ENCODE measurements at places on chromosomes 11 and 22.

- DNase-seq = no peak
Measured at GRCh38 chr11:2919837-2920236, 9.4 kb downstream of the PHLDA2 start.

DNA sequence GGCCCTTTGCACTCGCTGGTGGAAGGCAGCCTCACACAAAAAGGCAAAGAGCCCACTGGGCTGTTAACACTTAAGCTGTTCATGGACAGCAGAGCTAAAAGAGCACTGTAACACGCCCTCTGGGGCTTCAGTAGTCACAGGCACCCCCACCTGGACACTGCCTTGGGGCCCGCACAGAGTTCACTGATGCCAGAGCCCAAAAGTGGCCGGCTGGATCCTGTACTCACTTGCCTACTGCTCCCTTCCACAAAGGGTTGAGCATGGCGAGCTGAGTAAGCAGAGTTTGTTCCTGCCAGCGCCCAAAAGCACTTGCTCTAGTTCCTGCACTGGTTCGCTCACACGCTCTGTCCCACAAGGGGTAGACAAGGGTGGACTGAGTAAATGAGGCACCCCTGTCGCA lies 78.8 kb downstream of the RELT start:
- DNase-seq = no peak

GRCh38 chr11:128731041-128731663 lies 37.3 kb downstream of the FLI1 start:
- no peak for DNase-seq

DNA sequence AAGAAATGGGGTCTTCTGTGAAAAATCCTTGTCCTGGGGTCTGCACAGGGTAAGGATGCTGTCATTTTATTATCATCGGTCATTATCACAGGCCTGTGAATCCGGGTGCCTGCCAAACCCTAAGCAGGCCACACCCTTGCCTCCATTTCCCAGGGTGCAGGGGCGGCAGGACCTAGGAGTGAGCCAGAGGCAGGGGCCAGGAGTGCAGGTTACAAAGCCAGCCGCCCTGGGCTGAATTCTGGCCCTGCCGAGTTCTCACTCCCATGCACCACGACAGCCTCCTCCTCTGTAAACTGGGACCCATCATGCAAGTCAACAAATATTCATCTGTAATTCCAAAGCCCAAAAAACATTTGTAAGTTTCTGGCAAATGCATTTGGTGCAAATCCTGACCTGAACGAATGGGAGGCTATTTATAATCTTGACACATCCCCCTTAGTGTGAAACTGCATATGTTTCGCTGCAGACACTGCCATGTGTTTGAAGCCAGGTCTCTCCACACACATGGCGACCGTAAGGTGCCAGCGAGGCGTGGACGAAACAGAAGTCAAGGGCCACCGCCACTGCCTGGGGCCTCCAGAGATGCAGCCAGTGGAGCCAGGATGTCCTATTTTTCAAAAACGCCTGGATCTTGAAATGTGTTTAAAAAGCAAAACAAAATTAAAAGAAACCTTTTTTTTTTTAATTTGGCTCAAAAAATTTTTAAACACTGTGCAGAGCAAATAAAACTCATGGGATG lies 6.7 kb downstream of the CD5 start:
- no peak for DNase-seq

DNA sequence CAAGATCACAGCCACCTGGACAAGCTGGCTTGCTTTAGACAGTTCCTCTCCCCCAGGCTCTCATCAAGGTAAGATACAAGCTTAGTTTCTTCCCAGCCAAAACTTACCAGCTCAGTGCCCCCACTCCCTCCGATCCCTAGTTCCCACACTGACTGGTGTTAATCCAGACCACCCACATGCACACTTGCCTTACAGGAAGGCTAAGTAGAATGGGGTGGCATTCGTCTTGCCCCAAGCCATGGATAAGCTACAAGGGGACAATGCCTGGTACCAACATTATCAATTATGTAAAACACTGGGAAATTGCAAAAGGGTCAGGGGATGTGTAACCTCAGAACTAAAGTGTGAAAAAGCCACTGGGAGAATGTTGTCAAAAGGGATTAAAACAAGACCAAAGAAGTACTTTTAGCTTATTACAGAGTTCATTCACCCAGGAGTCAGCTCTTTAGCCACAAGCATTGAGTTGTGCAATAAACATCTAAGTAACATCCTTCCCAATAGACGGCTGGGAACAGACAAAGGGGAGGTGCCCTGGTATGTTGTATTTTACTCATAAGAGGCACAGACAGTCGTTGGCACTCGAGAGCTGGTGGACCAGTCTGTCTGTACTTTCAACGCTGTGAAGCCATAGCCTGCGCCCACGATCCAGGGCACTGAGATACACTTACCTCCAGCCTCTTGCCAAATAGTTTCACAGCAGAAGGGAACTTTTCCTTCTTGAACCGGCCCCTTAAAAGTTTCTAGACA lies 1.1 kb downstream of the DHCR7 start:
- peak; percentile 44 for DNase-seq

GRCh38 chr11:96472085-96472484 lies 82.3 kb downstream of the JRKL start:
- peak; percentile 18 for DNase-seq

DNA sequence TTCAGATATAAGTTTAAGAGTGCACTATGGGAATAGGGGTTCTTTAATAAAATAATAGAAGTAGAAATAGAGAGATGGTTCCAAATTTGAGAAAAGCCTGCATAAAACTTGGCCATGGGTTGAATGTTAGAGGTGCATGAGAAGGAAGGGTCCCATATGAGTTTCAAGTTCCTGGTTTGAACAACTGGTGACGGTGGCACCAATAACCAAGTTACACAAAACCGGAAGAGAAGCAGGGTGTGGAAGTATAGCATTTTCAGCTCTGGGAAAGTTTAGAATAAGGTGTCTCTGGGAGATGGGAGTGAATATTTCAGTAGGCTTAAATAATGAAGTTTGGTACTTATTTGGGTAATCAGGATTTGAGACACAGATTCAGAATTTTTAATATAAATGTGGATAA lies 2.4 kb downstream of the CASP1 start:
- DNase-seq = no peak

GRCh38 chr11:64334764-64335735 lies 5.0 kb upstream of the CCDC88B start:
- DNase-seq = peak; percentile 91
